ENCODE measurements at places on chromosomes 7 and 10.

- no peak for DNase-seq
These were observed 66.1 kb downstream of the RBM33 start for GRCh38 chr7:155710530-155710929.

GRCh38 chr7:82019551-82020475 lies 250.0 kb upstream of the HGF start:
- DNase-seq: no peak

DNA sequence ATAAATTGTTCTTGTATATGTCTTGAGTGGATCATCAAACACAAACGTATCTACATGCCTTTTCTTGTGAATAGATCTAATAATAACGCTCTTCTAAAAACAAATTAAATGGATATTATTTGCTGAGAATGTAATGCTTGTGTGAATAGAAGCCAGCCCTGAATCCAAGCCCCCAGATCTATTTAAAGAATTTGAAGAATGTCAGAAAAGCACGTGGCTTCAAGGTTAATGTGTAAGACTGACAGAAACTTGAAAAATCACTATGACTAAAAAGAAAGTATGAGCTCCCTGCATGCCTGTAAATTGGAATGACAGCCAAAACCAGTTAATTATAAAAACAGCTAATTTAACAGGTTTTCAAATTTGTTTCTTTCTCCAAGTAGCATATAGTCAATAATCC lies 43.2 kb upstream of the ATRNL1 start:
- DNase-seq: no peak

- DNase-seq: no peak
These were observed 1.3 kb upstream of the CALCR start for GRCh38 chr7:93575555-93576399.

GRCh38 chr10:83881661-83882060 lies 257.6 kb upstream of the GHITM start:
- no peak for DNase-seq

DNA sequence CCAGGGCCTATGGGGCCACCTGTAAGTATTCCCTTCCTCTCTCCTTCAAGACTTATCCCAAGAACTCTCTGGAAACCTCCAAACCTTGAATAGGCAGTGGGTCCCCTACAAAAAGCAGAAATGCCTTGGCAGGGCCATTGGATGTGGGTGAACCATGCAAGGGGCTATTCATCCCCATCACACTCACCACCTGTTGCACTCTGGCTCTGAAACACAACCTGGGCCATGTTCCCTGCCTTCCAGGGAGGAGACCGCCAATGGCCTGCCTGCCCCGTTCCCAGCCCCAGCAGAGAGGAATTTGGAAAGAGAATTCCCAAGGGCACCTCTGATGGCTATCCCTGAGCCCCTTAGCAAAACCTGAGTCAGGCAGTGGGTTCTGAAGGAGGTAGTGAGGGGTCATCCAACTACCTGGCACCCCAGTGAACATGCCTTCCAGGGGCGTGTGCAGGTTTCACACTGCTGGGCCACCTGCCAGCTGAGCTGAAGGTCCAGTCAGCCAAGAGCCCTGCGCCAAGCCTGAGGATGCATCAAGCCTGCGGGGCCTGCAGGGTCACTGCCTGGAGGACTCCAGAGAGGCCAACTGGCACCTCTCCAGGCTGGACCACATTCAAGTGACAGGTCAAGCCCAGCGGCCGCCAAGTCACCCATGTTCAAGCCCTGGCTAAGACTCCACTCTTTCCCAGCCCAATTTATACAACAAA lies 101.3 kb downstream of the COL13A1 start:
- no peak for DNase-seq

- DNase-seq: no peak
These were observed 34.1 kb upstream of the NKX6-2 start for GRCh38 chr10:132820056-132820455.

DNA sequence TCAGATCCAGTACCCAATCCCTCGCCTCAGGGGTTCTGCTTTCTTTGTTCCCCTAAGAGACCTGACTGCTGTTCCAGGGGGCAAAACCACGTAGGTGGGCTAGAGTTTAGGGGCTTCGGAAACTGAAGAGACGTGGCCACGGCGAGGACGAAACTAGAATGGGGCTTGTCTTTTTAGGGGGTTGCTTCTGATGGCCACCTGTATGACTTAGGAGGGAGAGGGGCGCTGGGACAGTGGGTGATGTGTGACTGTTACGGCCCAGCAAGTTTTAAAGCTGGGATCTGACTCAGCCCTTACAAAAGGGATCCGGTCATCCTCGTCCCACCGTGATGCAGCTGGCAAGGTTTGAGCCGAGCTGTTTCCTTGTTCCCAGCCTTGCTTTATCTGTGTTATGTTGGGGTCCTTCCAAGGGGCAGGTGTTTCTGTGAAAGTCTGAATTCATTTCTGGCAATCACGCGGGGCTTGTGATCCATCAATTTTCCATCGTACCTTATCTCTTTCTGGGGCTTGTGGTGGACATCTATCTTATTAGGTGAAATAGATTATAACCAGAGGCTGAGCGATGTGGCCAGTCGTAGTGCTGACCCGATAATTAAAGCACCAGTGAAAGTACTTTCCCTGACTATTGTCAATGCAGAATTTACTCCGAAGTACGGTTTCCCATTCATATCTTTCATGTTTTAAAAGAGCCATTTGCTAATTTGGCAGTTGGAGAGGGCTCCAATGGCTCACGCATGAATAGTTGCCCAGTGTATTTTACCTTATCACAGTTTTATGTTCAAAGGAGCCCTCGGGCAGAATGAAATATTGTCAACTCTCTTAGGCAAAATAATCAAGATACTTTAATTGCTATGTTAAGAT lies 830 bp downstream of the MET start:
- DNase-seq: no peak

- no peak for DNase-seq
These were observed 72.5 kb downstream of the CXCL12 start for GRCh38 chr10:44312401-44312800.

- no peak for DNase-seq
These were observed 18.1 kb upstream of the PALS2 start for GRCh38 chr7:24555184-24555583.

GRCh38 chr10:4677296-4678021 lies 148.5 kb upstream of the AKR1E2 start:
- peak; percentile 67 for DNase-seq

DNA sequence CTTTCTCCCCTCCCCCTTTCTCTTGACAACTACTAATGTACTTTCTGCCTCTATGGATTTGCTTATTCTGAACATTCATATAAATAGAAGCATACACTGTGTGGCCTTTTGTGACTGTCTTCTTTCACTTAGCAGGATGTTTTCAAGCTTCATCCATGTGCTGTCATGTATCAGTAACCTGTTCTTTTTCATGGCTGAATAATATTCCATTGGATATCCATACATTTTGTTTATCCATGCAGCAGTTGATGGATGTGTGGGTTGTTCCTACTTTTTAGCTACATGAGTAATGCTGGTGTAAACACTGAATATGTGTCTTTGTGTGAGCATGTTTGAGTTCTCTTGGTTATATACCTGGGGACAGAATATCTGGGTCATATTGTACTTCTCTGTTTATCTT lies 107.6 kb downstream of the TRRAP start:
- DNase-seq: no peak

DNA sequence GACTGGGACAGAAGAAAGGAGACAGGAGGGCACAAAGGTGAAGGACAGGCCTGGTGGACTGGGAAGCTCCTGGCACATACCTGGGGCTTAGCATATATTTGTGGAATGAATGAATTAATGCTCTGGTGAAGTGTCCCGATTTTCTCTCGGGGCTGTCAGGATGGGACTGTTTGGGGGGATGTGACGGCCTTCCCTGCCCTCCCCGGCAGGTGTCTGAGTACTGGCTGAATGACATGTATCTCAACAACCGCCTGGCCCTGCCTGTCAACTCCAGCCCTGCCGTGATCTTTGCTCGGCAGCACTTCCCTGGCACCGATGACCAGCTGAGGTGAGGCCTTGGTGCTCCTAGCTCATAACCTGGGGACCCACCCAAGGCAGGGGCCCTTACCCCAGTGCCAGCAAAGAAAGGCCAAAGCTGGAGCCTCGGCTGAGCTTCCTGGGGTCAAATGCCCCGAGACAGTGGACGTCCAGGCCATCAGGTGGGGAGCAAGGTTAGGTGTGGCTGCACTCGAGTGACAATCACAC lies 6.5 kb downstream of the CHAT start:
- DNase-seq: no peak

DNA sequence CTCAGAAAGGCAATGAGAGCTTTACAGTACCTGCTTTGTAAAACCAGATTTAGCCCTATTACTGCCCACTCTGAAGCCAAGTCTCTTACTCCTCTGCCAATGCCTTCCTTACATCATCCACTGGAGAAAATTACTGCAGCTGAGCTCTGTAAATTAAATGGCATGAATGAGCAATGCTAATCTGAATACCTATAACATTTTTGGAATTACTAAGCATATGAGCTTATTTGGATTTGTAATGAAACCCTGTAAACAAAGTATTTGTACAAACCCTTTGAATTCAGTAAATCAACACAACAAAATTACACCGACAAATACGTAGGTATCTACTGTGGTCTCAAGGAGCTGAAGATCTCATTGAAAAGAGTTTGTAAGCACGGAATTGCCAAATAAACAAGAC lies 12.1 kb upstream of the CCNY start:
- DNase-seq: no peak

DNA sequence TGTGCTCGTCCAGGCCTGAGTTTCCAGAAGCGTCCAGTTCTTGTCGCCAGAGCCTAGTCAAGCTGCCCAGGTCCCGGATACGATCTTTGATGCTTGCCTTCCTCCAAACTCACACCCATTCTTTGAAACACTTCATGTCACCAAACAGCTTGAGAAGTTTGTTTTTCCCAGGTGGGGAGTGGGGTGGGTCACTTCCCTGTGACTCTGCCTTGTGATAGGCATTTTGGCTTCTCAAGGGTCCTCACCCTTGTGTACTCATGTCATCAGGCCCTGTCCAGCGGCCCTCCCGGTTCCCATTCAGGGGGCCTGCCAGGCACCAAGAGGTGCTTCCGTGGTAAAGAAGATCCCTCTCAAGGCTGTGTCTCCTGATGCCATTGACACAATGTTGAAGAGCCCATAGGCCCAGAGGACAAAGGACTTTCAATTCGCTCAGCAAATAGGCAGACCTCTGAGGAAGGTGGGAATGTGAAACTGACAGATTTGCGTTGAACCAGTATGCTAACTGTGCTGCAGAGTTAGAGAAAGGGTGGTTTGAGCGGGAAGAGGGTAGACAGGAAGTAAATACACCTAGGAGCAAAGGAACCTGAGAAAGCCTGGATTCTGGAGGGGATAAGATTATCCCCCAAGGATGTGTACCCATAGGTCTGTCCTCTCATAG lies 24.7 kb upstream of the SFTPA1 start:
- DNase-seq: no peak

- no peak for DNase-seq
These were observed 10.8 kb downstream of the AFAP1L2 start for GRCh38 chr10:114393482-114393881.

GRCh38 chr10:43206391-43207235 lies 60.3 kb downstream of the RASGEF1A start:
- no peak for DNase-seq

GRCh38 chr10:5515948-5516761 lies 8.6 kb upstream of the CALML3 start:
- DNase-seq: no peak

DNA sequence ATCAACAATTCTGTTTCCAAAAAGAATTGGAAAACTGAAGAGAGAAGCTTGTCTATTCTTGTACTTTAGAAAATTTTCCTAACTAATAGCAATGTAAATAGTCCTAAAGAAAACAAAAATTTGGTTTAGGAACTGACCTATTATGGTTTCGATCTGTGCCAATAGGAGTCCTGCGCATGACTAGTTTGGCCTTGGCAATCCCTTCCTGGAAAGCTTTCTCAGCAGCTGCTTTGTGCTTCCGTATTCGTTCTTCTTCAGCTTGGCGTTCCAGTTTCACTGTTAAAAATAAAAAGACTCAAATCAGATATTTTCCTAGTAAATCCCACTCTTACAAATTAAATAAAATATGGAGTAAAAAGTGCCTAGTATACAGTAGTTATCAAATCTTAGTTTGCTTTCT lies 36.6 kb downstream of the FZD9 start:
- DNase-seq: no peak

Data from SW 1271 (cell line).